ENCODE measurements at places on chromosomes 1 and 21. TPM values are rescaled to one million over a fixed set of nuclear protein-coding genes. Genes with fewer than 3 reads are reported as not detected.

TRPM2 gene
- total RNA-seq: 20.6 TPM

S100A2 gene
- total RNA-seq: 0.73 TPM

GPR61 gene
- total RNA-seq: 0.20 TPM

KRTAP20-2 gene
- not detected for total RNA-seq

CD244 gene
- total RNA-seq: 0.70 TPM

MIS18A gene
- 21.5 TPM for total RNA-seq

NHLH1 gene
- total RNA-seq: 0.68 TPM

OR2T11 gene
- total RNA-seq: not detected

CELA3B gene
- not detected for total RNA-seq

MX2 gene
- 30.3 TPM for total RNA-seq

DOP1B gene
- 22.9 TPM for total RNA-seq

LRRC71 gene
- not detected for total RNA-seq

CADM3 gene
- not detected for total RNA-seq

HSD11B1 gene
- total RNA-seq: 0.36 TPM

KCTD3 gene
- 7.6 TPM for total RNA-seq

MIXL1 gene
- total RNA-seq: not detected

PDC gene
- not detected for total RNA-seq

GPR52 gene
- total RNA-seq: 3.4 TPM

PTBP2 gene
- 15.2 TPM for total RNA-seq

RPE65 gene
- total RNA-seq: not detected

USF1 gene
- total RNA-seq: 75.8 TPM

LAMB3 gene
- 1.6 TPM for total RNA-seq

BMP8A gene
- not detected for total RNA-seq

ERMAP gene
- 7.4 TPM for total RNA-seq

GBP7 gene
- total RNA-seq: not detected

IGSF21 gene
- not detected for total RNA-seq

AMPD1 gene
- total RNA-seq: not detected

TCHH gene
- total RNA-seq: 0.07 TPM

KCNK1 gene
- 6.8 TPM for total RNA-seq

POU3F1 gene
- total RNA-seq: not detected

LCE1B gene
- total RNA-seq: not detected

TMPRSS15 gene
- total RNA-seq: not detected

CFAP107 gene
- not detected for total RNA-seq

OLFML2B gene
- not detected for total RNA-seq

CR1L gene
- total RNA-seq: not detected

MAP10 gene
- total RNA-seq: 4.4 TPM

HSPB7 gene
- not detected for total RNA-seq

STYXL2 gene
- total RNA-seq: not detected

ADAMTS1 gene
- 4.5 TPM for total RNA-seq

HCN3 gene
- 2.9 TPM for total RNA-seq

MCOLN2 gene
- total RNA-seq: 42.7 TPM

PRAMEF26 gene
- total RNA-seq: not detected

FCRL3 gene
- total RNA-seq: 0.23 TPM

HES3 gene
- not detected for total RNA-seq

FAM167B gene
- total RNA-seq: 0.52 TPM

RIMS3 gene
- 2.5 TPM for total RNA-seq

TATDN3 gene
- 17.3 TPM for total RNA-seq

TAS1R1 gene
- not detected for total RNA-seq
